ENCODE measurements at places on chromosomes 1 and 21. TPM values are rescaled to one million over a fixed set of nuclear protein-coding genes. Genes with fewer than 3 reads are reported as not detected.

DNA sequence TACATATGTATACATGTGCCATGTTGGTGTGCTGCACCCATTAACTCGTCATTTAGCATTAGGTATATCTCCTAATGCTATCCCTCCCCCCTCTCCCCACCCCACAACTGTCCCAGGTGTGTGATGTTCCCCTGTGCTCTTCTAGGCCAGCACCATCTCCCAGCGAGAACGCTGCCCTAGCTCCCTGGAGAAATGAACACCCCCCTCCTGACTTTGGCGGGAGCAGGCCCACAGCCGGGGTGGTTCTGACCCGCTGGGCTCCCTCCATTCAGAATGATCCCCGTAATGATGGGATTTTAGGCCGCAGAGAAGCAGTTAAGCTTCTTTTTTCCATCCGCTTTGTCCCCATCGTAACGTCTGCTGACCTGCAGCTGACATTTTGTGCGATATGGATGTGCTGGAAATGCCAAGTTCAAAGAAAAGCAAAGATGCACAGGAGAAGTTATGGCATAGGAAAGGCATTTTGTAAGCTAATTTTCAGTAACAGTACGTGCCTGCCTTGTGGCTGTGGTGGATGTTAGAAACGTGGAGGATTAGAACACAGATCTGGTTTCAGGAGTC lies 39.3 kb downstream of the ELK4 start:
- H3K27ac ChIP-seq = peak overlapping the region; percentile 33
- no peaks in the 10 kb centered on the region for H3K36me3 ChIP-seq
- H3K27me3 ChIP-seq = peaks cover 10% of the 10 kb centered on the region
- peak overlapping the region; percentile 51 for H3K4me3 ChIP-seq
- peaks cover 8% of the 10 kb centered on the region for H3K4me1 ChIP-seq

DNA sequence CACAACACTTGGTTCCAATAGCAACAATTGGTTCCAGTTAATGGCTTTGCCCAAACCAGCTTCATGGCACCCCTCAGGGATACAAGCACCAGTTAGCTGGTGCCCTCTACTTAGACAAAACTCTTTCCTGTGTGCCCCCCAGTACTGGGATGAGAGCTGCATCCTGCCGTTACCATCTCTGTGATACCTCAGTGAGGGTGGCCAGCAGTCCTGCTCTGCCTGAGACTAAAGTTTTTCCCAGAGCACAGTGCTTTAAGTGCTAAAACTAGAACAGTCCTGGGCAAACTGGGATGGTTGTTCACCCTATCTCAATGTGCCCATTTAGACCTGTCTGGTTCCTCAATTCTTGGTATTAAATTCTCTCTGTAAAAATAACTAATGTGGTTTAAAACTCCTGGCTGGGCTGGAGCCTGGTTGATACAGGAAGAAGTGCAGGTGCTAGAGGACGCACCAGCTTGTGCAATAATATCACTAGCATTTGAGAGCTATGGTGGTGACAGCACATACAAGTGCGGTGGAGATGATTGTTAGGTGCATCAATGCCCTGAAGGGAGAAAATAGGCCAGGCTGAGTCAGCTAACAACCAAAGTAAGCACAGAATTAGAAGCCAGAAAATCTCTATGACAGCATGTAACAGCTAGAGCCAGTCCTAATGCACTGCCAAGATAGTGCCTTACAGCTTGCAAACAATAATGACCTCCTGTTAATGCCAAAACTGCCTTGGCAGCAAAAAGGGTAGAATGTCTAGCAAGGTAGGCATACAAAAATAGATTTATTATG lies 179.8 kb upstream of the GALNT2 start:
- no peak for DNase-seq
- no peaks in the 10 kb centered on the region for H3K36me3 ChIP-seq
- H3K27me3 ChIP-seq = no peaks in the 10 kb centered on the region
- H3K4me3 ChIP-seq = no peak overlapping the region
- 0 out of 2 replicates have a peak, but pooled peaks cover 5% of the 10 kb centered on the region for H3K4me1 ChIP-seq

- no peak for DNase-seq
- no peaks in the 10 kb centered on the region for H3K36me3 ChIP-seq
- H3K27ac ChIP-seq = no peak overlapping the region
- H3K4me1 ChIP-seq = no peaks in the 10 kb centered on the region
Observed at GRCh38 chr1:37465593-37466517, 8.5 kb upstream of the ZC3H12A start.

DNA sequence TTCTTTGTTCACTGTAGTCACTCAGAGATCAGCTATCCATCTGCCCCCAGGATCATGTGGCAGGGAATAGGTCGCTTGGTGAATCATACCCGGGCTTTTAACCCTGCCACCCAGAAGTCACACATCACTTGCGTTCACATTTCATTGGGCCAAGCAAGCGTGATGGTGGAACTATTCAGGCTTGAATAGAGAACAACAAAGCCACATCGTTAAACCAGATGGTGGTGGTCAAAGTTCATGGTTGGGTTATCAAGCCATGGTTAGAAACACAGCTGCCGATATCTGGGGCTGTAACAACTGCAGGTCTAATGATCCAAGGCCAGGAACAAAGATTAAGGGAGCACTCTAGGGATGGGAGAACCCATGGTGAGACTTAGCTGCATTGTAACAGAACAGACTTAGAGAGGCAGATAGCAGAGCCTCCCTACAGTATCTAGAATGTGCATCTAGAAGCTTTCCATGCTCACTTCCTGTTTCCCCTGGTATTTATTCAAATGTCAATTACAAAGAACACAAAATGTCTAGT lies 40.0 kb upstream of the PTPRC start:
- H3K4me1 ChIP-seq = peaks cover 17% of the 10 kb centered on the region
- H3K36me3 ChIP-seq = peaks cover 15% of the 10 kb centered on the region
- no peak for DNase-seq
- H3K4me3 ChIP-seq = no peak overlapping the region
- H3K27me3 ChIP-seq = no peaks in the 10 kb centered on the region

GRCh38 chr1:107196973-107197562 lies 56.2 kb downstream of the NTNG1 start:
- peaks cover 5% of the 10 kb centered on the region for H3K4me1 ChIP-seq
- H3K27me3 ChIP-seq = no peaks in the 10 kb centered on the region
- H3K27ac ChIP-seq = no peak overlapping the region
- H3K36me3 ChIP-seq = peaks cover 5% of the 10 kb centered on the region
- no peak overlapping the region for H3K4me3 ChIP-seq
- peak; percentile 49 for DNase-seq

DNA sequence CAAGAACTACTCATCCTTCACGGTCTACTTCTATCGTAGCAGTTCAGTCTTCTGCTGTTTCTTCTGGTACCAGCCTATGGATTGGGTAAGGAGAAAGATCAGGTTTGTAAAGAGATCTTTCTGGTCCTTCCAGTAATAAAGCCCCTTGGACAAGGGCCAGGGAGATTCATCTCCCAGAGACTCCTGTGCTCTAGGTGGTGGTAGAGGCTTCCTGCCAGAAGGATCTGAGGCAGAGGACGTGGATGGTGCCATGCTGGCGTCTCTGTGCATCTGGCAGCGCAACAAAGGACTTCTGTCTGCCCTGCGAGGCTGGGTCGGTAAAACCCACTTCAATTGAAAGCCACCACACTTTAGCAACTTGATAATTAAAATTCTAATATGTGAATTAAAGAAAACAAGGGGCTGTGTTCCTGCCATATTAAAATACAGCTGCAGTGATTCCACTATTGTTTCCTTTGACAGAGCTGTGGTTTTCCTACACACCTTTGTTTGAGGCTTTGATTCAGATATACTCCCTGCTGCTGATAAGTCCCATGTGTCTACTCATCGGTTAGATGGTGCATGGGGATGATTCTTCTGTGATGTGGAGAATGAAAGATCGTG lies 73.6 kb downstream of the ROR1 start:
- DNase-seq = no peak
- no peak overlapping the region for H3K4me3 ChIP-seq
- no peaks in the 10 kb centered on the region for H3K27me3 ChIP-seq
- peaks cover 89% of the 10 kb centered on the region for H3K4me1 ChIP-seq
- no peak overlapping the region for H3K27ac ChIP-seq
- H3K36me3 ChIP-seq = no peaks in the 10 kb centered on the region

- H3K4me3 ChIP-seq = no peak overlapping the region
- no peaks in the 10 kb centered on the region for H3K27me3 ChIP-seq
- H3K27ac ChIP-seq = no peak overlapping the region
- H3K36me3 ChIP-seq = no peaks in the 10 kb centered on the region
- DNase-seq = no peak
Observed at GRCh38 chr1:2465371-2466269, 10.5 kb upstream of the PLCH2 start.

DNA sequence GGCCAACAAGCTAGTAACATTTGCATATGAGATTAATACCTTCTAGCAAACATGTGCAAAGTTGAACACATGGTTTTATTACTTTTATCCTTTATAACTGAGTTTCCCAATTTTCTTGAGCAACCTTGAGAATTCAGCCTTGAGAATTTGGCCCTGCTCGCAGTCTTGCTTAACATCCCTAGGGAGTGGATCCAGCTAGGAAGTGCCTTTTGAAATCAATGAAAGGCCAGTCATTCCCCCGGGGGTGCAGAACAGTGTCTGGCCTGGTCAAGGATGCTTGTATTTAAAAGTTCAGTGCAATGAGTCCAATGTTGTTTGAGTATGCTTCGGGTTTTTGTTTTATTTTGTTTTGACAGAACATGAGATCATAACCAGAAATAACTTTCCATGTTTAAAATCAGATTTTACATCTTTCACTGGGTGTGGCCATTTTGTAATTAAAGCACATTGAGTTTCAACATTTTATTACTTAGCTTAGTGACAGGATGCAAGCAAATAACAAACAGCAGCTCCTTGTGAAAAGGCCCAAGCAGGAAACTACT lies 16.7 kb downstream of the PALMD start:
- no peaks in the 10 kb centered on the region for H3K27me3 ChIP-seq
- H3K27ac ChIP-seq = no peak overlapping the region
- peaks cover 20% of the 10 kb centered on the region for H3K4me1 ChIP-seq
- H3K4me3 ChIP-seq = no peak overlapping the region

GRCh38 chr1:14929547-14930246 lies 223.8 kb upstream of the TMEM51 start:
- H3K4me3 ChIP-seq = no peak overlapping the region
- no peak overlapping the region for H3K27ac ChIP-seq
- DNase-seq = no peak
- H3K4me1 ChIP-seq = peaks cover 25% of the 10 kb centered on the region
- H3K27me3 ChIP-seq = peaks cover 31% of the 10 kb centered on the region

GRCh38 chr1:90190523-90190922 lies 195.6 kb downstream of the ZNF326 start:
- no peak overlapping the region for H3K27ac ChIP-seq
- no peak overlapping the region for H3K4me3 ChIP-seq

- H3K4me1 ChIP-seq = no peaks in the 10 kb centered on the region
- H3K4me3 ChIP-seq = no peak overlapping the region
- no peak for DNase-seq
- H3K27ac ChIP-seq = no peak overlapping the region
- H3K36me3 ChIP-seq = no peaks in the 10 kb centered on the region
Observed at GRCh38 chr1:67004176-67004575, 49.8 kb downstream of the SLC35D1 start.

- H3K4me1 ChIP-seq = peaks cover 11% of the 10 kb centered on the region
- no peak overlapping the region for H3K27ac ChIP-seq
- H3K27me3 ChIP-seq = no peaks in the 10 kb centered on the region
- H3K36me3 ChIP-seq = no peaks in the 10 kb centered on the region
- DNase-seq = no peak
Observed at GRCh38 chr1:50724626-50725286, 235.3 kb downstream of the FAF1 start.

DNA sequence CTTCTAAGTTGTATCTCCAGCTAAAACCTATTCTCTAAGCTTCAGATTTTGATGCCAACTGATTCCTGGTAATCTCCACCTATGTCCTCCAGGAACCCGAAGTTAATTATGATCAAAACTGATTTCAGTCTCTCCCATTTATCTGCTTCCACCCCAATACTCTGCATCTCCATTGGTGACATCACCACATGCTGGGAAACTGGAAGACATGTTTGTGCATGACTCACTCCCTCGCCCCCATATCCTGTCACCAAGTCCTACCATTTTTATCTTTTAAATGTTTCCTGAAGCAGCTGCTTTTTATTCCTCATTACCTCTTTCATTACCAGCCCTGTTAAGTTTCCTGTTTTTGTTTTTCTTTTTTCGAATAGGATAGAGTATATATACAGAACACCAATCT lies 228.5 kb downstream of the LRRC40 start:
- no peak overlapping the region for H3K27ac ChIP-seq
- no peak overlapping the region for H3K4me3 ChIP-seq
- peaks cover 9% of the 10 kb centered on the region for H3K4me1 ChIP-seq
- H3K36me3 ChIP-seq = no peaks in the 10 kb centered on the region
- no peak for DNase-seq
- H3K27me3 ChIP-seq = no peaks in the 10 kb centered on the region

DNA sequence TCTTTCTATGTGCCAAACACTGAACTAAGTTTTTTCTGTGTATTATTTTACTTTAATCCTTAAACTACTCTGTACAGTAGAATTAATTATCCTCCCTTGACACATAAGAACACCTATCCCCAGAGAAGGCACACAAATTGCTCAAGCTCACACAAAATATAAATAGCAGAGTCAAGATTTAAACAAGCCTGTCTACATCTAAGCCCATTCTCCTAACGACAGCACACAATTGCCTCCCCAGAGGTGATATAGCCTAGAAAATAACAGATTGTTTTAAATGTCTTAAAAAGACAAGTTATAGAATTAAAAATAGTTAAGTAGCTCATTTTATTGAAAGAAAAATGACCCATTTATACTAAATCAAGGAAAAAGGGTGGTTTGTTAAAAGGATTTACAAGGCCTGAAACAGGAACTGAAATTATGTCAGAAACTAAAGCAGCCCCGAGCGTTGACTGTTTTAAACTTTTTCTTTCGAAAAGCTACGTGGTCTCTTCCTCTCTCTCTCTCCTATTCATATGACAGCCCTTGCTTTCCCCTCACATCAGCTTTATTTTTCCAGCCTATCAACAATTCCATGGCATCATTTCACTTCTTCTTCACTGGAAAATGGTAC lies 30.5 kb downstream of the TNFSF18 start:
- H3K27me3 ChIP-seq = no peaks in the 10 kb centered on the region
- H3K36me3 ChIP-seq = no peaks in the 10 kb centered on the region
- H3K27ac ChIP-seq = no peak overlapping the region
- H3K4me1 ChIP-seq = no peaks in the 10 kb centered on the region
- DNase-seq = no peak

GRCh38 chr1:56202796-56203492 lies 376.4 kb downstream of the PLPP3 start:
- H3K27me3 ChIP-seq = no peaks in the 10 kb centered on the region
- H3K36me3 ChIP-seq = 0 out of 2 replicates have a peak, but pooled peaks cover 3% of the 10 kb centered on the region
- H3K4me3 ChIP-seq = no peak overlapping the region
- DNase-seq = no peak
- 0 out of 2 replicates have a peak, but pooled peaks cover 3% of the 10 kb centered on the region for H3K4me1 ChIP-seq
- H3K27ac ChIP-seq = no peak overlapping the region

DNA sequence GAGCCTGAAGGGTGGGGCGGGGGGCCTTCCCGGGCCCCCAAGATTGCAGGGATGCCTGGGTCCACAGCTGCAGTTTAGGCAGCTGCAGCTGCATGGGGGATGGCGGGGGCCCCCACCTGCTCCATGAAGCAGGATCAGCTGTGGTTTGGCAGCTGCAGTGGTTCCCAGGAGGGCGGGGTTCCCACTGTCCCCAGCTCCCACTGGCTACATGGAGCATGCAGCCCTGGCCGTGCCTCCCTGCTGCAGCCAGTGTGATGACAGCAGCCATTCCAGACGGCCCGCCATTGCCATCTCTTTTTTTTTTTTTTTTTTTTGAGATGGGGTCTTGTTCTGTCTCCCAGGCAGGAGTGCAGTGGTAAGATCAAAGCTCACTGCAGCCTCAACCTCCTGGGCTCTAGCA lies 992 bp upstream of the C1QA start:
- no peak overlapping the region for H3K4me3 ChIP-seq
- peaks cover 20% of the 10 kb centered on the region for H3K4me1 ChIP-seq
- no peak for DNase-seq
- no peaks in the 10 kb centered on the region for H3K27me3 ChIP-seq

Gene CRYZL1
- total RNA-seq = 31.8 TPM

Gene PLPPR5
- total RNA-seq = 2.2 TPM

Gene FTCD
- total RNA-seq = 9.6 TPM

Gene AQP10
- total RNA-seq = not detected

Gene TDRD10
- 0.09 TPM for total RNA-seq

Gene EPHB2
- 13.1 TPM for total RNA-seq

Gene NEGR1
- total RNA-seq = 2.9 TPM

Measured in WTC11 (cell line).